Activated T-cell treated with anti-CD3 and anti-CD28 coated beads for 1 hour (primary cell): ENCODE measurements at places on chromosomes 3 and 15.

DNA sequence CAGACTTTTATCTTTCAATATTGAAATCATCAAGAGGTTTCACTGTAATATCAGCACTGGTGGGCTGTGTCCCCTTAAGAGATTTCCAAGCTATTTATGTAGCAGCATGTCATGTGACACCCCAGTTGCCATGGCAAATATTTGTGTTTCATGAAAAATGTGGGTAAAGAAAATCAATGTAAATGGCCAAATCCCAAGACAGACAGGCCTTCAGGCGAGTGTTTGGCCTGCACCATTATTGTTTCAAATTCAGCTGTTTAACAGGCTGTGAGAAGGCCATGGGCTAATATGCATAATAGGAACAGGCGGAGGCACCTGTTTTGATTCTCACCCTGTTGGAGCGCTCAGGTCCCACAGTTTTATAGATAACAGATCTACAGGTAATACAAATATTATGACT lies 104.2 kb downstream of the IQCH start:
- DNase-seq = no peak

GRCh38 chr15:96264351-96264798 lies 66.1 kb upstream of the NR2F2 start:
- no peak for DNase-seq

GRCh38 chr3:190396001-190396400 lies 8.0 kb downstream of the CLDN16 start:
- DNase-seq = no peak

- DNase-seq = no peak
Observed at GRCh38 chr3:127480196-127480954, 110.2 kb downstream of the TPRA1 start.

GRCh38 chr3:181710345-181711291 lies 1.1 kb upstream of the SOX2 start:
- no peak for DNase-seq

DNA sequence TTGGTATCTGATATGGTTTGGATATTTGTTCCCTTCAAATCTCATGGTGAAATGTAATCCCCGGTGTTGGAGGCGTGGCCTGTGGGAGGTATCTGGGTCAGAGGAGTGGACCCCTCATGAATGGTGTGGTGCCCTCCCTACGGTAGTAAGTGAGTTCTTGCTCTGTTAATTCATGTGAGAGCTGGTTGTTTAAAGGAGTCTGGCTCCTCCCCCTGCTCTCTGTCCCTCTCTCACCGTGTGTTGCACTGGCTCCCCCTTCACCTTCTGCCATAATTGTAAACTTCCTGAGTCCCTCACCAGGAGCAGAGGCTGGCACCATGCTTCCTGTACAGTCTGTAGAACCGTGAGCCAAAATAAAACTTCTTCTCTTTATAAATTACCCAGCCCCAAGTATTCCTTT lies 246.9 kb upstream of the AGTR1 start:
- DNase-seq = no peak

- DNase-seq = no peak
Observed at GRCh38 chr15:67969892-67970291, 84.2 kb upstream of the PIAS1 start.
